ENCODE measurements at places on chromosomes 16 and 17. TPM values are rescaled to one million over a fixed set of nuclear protein-coding genes. Genes with fewer than 3 reads are reported as not detected.

- DNase-seq = no peak
These were observed 60.3 kb downstream of the IL21R start for GRCh38 chr16:27462200-27462845.

The ZKSCAN2 gene
- 1.6 TPM for polyA plus RNA-seq

The JUP gene
- polyA plus RNA-seq = 13.0 TPM

The TBC1D3K gene
- not detected for polyA plus RNA-seq

The KRTAP4-3 gene
- polyA plus RNA-seq = not detected

The METRN gene
- 52.4 TPM for polyA plus RNA-seq

- DNase-seq = no peak
These were observed 19.4 kb upstream of the COL1A1 start for GRCh38 chr17:50220811-50221210.

Data from SK-N-SH (cell line).